ENCODE measurements at places on chromosomes 2 and 18.

GRCh38 chr2:191436368-191437055, 191.3 kb downstream of the MYO1B start:
- DNase-seq, result no peak

GRCh38 chr2:119788752-119789151, 29.0 kb downstream of the PTPN4 start:
- DNase-seq, result no peak

- DNase-seq, result no peak
These were observed 13.8 kb downstream of the RFTN2 start for GRCh38 chr2:197661626-197662025.

DNA sequence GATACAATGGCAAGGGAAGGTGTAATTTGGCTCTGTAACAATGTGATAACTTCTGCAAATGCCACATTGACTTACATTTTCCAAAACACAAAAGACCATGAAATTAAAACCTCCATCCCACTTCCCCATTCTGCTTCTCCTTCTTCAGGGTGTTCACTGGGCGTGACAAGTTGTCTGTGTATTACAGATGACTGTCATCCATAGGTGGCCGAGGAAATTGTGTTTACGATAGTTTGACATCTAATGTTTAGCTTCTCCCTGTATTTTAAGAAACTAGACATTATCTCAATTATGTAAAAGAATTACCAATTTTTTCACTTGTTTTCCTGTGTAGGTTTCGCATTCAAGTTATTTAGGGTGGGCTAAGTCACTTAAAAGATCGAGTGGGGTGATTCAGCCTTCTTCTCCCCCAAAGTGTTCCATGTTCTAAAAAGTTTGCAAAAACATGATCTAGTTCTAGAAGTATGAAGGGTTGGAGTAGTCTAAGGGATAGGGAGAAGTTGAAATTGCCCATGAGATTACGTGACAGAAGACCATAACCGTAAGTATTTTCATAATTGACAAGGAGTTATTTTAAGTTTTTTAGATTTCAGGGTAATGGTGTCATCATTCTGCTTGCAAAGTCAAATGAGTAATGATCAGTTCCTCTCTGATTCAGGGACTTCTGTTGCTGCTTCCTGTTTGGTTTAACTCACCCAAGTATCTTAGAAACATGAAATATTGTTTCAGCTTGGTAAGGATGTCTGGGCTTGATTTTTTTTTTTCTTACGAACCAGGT, 25.2 kb upstream of the CYTIP start:
- no peak for DNase-seq

GRCh38 chr2:137870682-137871081, 93.6 kb upstream of the HNMT start:
- no peak for DNase-seq

DNA sequence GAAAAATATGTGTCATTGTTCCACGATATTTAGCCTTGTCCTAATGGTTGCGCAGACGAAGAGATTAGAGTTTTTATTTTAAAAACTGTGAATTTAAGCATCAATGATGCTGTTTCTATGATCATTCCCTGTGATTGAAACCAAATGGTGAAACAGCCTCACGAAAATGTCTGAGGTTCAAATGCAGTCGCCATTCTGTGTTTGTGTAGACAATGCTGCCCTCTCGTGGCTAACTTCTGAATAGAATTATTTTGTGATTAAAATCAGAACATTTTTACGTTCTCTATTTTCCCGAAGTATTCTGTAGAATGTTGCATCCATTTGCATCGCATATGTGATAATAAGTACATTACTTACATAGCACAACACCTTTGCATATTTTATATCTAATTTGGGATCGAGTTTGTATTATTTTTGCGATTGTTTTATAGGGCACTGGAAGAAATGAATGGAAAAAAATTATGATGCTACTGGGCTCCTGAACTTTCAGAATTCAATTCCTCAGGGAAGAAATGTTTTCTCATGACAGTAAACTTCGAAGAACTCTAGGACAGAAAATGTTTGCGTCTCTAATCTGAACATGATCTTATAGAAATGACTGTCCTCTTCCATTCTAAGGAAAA, 54.8 kb upstream of the CREB1 start:
- DNase-seq, result peak; percentile 21

DNA sequence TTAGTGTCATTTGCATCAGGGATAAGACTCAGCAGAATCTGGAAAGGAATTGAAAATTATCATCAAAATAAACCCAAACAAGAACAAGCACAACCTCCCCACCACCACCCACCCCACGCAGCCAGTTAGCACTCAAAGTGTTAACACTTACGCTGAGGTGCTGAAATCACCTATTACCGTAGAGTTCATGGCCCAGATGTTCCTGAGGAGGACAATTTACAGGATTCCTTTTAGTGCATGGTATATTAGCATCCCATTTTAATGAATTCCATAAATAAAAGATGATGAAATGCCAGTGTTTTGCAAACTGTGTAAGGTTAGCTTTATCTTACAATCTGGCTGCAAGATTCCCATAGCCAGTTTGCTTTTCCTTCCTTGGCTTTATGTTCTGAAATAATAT, 359.3 kb upstream of the SOX11 start:
- DNase-seq, result no peak

DNA sequence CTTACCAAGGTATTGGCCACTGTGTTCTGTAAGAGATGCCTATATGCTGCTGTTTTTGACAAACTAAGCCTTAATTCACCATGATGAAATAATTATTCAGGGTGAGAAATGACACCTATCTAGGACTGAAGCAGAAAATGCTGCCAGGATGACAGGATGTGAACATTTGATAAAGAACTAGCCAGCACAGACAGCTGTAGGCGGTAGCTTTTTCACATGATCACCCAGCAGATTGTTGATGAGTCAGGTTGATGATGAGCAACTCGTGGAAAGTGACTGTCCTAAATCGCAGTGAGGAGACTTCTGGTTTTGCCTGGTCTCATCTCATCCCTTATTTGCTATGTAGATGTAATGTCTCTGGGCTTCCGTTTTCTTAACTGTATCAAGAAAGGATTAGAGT, 144.1 kb downstream of the PRPF40A start:
- no peak for DNase-seq

DNA sequence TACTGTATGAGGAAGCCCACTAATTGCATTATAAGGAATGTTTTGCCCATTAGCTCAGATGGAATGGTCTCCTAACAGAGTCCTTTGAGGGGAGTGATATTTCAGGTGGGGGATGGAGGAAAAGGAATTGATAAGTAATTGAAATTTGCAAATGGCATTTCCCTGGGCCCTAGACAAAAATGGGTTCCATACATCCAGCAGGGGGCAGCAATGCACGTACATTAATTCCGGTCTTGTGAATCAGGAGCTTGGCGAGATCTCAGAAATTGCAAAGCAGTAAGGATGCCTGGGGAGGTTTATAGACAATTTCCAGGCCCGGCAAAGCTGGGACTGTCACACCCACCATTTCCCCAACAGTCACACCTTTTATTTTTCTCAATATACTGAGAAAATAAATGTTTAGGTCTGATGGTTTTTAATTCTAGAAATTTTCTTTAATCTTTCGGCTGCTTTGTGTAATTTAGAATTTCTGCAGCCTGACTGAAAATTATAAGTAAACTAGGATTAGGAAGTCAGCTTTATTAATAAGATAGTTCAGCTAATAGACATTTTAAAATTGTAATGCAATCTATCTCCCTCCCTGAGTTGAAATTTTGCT, 122.8 kb downstream of the LYPD1 start:
- DNase-seq, result no peak

- no peak for DNase-seq
These were observed 889.1 kb upstream of the ZEB2 start for GRCh38 chr2:145408980-145409379.

- no peak for DNase-seq
These were observed 15.0 kb upstream of the IL1A start for GRCh38 chr2:112798979-112799975.

- no peak for DNase-seq
These were observed 274.9 kb upstream of the TCF4 start for GRCh38 chr18:55862693-55863390.

DNA sequence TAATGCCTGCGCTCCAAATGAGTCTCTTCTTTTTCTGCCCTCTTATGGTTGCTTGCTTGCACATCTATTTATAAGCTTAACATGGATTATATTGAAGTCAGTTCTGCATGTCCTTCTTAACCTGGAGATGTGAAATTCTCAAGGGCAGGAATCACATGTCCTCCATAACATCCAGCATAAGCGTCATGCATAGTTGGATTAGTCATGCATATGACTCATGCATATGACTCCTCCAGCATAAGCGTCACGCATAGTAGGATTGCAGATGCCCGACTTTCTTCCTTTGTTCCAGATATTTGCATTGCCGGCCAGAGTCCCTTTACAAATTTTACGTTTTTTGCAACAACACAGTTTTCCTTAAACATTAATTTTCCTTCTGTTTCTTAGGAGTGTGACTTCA, 308.6 kb downstream of the TGIF1 start:
- DNase-seq, result no peak

GRCh38 chr2:154375579-154375931, 322.9 kb upstream of the KCNJ3 start:
- no peak for DNase-seq

- DNase-seq, result no peak
These were observed 944.9 kb upstream of the ZEB2 start for GRCh38 chr2:145464866-145465265.
